ENCODE measurements at places on chromosomes 2 and 18.

DNA sequence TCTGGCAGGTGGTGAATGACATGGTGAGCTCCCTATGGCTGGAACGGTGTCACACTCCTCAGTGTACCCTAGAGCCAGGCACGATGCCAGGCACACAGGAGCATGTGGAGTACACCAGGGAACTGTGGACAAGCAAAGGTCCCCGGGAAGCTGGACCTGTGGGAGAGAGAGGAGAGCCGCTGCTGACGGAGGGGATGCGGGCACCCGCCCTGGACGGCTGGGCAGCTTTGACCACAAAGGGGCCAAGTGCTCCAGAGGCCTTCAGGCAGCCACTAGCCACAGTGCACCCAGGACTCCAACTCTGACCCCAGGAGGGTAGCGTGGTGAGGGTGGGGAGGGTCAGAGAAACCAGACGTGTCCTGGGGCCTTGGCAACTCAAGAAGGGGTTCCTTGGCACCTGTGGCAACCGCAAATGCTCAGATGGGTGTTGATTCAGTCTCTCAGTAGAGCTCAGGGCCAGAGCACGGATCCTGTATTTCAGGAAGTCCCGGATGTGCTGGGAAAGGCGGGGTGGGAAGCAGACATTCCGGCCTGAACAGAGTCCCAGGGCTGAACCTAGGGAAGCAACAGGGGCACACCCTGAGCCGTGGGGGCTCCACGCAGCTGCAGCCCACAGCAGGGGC, 2.3 kb upstream of the MAB21L4 start:
- no peak for DNase-seq

GRCh38 chr2:84395820-84396219, 63.3 kb downstream of the SUCLG1 start:
- DNase-seq, result no peak

- DNase-seq, result no peak
Measured at GRCh38 chr2:49298230-49298629, 143.9 kb upstream of the FSHR start.

GRCh38 chr2:70921839-70922234, 13.9 kb upstream of the ATP6V1B1 start:
- DNase-seq, result no peak

DNA sequence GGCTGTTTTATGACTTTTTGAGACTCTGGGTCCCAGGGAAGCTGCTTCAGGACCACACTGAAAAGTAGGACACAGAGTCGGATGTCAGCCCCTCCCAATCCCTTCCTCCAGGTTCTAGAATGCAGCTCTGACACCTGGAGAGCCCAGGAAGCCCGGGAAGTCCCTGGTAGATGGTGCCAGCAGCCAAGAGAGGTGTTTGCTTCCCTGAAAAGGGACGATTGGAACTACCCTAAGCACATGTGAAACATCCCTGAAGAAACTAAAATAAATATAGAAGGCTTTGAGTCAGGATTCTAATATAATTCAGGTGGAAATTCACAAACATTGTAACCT, 163.2 kb upstream of the CYRIA start:
- DNase-seq, result no peak

GRCh38 chr2:126661702-126662500, 5.9 kb downstream of the GYPC start:
- DNase-seq, result no peak

- no peak for DNase-seq
Measured at GRCh38 chr2:18503376-18504228, 56.9 kb downstream of the RDH14 start.

- DNase-seq, result no peak
Measured at GRCh38 chr2:53018825-53019425, 748.7 kb upstream of the CHAC2 start.

DNA sequence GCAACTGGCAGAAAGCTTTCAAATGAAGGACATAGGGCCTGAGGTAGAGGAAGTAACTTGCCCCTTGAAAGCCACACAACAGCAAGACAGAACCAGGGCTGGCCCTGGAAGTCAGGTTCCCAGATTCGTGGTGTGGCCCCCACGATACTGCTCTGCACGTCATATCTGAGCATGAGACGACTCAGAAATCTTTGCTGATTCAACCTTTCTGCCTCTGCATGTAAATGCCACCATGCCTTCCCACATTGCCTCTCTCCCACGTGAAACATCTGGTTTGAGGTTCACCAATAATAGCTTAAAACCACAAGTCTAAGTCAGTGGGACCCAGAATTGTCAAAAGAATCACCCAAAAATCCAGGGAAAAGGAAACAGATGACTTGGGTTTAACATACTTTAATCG, 214.0 kb upstream of the TRIB2 start:
- peak; percentile 44 for DNase-seq

- DNase-seq, result no peak
Measured at GRCh38 chr2:112301171-112301584, 25.8 kb downstream of the ZC3H6 start.

DNA sequence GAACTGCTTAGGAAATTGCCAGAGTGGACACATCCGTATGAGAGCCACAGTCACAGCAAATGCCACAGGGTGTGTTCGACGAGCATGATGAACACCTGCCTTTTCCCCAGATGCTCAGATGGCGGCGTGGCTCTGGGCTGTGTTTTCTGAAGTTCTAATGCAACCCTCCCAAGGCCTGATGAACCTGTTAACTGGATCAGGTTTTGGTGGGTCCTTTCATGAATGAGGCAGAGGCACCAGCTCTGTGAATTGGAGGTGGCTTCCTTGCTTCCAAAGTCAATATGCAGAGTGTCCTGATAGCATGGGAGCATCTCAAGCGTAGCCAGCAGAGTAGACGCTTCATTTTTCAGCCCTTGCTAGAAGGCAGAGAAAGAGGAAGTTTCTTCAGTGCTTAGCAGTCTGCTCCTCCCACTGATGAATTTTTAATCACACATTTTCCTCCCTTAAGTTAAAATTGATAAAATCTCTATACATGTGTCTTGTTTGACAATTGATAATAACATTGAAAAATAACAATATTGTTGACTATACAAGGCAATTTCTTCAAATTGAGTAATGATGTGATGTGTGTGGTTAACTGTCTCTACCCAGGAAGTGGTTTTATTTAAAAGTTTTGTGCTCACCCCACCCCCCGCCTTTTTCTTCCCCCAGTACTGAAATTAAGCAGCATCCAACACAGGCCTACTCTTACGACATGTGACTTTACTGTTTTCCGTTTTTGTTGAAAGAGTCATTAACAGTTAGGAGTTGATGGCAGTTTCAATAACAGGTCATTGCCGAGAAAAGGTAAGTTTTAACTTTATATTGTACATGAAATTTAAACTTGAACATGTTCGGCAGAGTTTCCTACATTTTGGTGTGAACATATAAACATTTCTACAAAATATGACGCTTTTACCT, at the start of gene ARHGAP15:
ARHGAP15 (plus strand) TSS at position 739 of the 900 bp plus-strand sequence.
- peak; percentile 75 for DNase-seq

DNA sequence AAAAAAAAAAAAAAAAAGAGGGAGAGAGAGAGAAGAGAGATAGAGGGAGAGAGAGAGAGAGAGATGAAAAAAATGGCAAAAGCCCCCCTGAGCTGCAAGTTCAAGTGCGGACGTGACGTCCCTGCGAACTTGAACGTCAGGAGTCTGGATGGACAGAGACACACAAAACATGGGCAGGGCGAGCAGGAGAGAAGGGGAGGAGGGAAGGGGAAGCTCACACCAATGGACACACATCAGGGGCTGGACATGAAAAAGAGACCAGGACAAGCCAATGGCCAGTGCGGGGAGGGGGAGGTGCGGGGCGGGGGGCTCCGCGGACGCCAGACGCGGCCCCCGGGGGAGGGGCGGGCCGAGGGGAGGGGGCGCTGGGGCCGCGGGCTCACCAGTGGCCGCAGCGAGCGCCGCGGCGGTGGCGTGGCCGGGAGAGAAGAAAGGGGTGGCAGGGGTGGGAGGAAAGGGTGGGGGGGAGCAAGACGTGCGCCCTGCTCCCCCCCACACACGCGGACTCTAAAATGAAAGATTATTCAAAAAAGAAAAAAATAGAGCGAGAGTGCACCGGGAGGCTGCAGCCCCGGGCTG, at the start of gene BCL11A:
BCL11A (minus strand) TSS at position 160 of the 579 bp plus-strand sequence. CDS start 384 bp downstream, outside the sequence.
- DNase-seq, result no peak

GRCh38 chr2:232659359-232659758, 26.0 kb downstream of the EFHD1 start:
- DNase-seq, result no peak

DNA sequence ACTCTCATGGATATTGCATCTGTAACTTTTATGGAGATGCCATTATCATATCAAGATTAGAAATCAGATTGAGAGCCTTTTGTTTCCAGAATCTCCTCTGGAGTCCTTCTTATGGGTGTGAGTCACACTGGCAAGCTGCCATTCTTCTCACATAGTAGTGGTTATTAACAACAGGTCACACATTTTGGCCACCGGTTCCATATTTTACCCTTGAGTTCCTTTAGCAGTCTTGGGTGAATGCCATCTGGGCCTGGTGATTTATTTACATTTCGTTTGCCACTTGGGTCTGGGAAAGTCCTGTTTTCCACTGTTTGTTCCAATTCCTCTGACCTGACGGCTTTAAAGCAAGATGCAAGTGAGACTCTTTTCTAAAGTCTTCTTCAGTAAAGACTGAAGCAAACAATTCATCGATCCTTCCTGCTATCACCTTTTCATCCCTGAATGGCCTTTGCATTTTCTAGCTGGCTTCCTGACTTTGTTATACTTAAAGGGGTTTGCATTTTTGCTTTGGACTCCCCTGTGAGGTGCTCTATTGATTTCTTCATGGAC, 80.5 kb upstream of the CAVIN2 start:
- DNase-seq, result no peak

GRCh38 chr2:86171295-86171694, 24.0 kb downstream of the IMMT start:
- no peak for DNase-seq

GRCh38 chr18:28735731-28736130, 558.8 kb upstream of the CDH2 start:
- no peak for DNase-seq

DNA sequence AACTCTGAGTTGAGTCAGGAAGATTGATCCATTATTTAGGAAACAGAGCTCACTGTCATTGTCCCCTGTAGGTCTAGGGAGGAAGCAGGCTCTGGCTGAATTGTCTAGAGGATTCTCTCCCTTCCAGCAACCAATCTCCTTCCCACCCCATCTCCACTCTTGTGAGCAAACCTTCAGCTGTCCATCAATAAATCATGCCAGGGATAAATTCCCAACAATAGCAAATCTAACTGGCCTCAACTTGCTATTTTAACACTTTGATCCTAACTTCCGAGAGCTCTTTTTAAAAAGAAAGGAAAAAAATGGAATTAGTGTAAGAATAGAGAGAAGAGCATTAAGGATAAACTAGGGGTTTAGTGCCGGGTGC, 53.5 kb downstream of the ATP8B1 start:
- DNase-seq, result no peak

DNA sequence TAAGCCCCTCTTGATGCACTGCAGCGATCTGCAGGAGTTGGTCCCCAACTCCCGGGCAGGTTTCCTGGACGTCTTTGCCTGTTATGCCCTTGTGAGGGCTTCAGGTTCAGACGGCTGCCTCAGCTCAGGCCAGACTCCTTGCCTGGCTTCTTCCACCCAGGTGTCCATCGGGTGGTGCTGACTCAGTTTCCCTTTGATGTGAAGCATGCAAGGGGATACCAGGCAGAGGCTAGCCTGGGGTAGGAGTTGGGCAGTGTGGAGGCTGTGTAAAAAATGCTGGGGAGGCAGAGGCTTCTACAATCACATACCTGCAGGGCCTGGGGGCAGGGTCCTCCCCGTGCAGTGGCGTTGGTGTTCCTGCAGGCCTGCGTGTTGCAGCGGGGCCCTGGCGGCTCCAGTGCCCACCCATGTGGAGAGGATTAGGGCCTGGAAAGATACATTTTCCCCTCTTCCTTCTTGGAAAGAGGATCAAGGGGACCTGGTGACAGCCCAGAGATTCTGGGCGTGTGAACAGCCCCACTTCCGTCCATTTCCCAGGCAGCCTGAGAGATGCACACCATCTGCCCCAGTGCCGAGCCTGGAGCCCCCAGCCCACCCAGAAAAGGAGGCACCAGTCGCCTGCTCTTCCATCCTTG, 338.3 kb downstream of the DYSF start:
- DNase-seq, result peak; percentile 12

GRCh38 chr18:32026491-32027086, 8.0 kb downstream of the RNF125 start:
- no peak for DNase-seq

GRCh38 chr2:174693344-174693743, 70.9 kb downstream of the CHRNA1 start:
- DNase-seq, result no peak

GRCh38 chr2:232448304-232448690, 7.7 kb upstream of the ALPI start:
- no peak for DNase-seq

GRCh38 chr2:199875400-199875799, 24.4 kb upstream of the FTCDNL1 start:
- no peak for DNase-seq

- DNase-seq, result peak; percentile 67
Measured at GRCh38 chr18:23498877-23499276, 4.4 kb upstream of the RMC1 start.

- DNase-seq, result no peak
Measured at GRCh38 chr2:67565761-67566160, 168.6 kb downstream of the ETAA1 start.

DNA sequence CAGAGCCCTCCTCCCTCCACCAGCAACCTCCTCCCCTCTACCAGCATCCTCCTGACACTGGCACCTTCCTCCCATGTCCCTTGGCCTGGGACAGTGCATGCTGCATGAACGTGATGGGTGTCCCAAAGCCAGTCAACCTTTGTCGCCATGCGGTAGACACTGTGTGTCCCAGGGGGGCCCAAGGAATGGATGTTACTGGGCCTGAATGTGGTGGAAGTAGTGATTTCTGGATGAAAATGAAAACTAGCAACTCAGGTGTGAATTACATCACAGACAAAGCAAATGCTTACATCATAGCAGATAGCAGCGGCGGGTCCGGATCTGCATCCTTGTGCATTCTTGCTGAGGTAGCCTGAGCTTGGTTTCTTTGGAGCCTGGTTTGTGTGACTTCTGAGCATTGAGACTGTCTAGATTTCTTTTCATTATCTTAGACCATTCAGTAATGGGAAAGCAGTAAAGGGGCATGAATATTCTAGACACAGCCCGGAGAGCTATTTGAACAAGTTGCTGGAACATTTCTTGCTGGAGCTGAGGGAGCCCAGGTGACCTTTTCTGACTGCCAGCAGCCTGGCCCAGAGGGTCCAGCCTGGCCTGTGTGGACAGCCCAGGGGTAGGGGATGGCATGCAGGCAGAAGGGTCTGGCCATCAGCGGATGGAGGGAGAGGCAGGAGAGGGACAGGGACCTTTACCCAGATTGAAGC, 100.4 kb downstream of the FAM210A start:
- DNase-seq, result no peak

GRCh38 chr18:48959921-48960920, 9.5 kb upstream of the SMAD7 start:
- no peak for DNase-seq

- no peak for DNase-seq
Measured at GRCh38 chr18:37666991-37667390, 101.4 kb upstream of the CELF4 start.

DNA sequence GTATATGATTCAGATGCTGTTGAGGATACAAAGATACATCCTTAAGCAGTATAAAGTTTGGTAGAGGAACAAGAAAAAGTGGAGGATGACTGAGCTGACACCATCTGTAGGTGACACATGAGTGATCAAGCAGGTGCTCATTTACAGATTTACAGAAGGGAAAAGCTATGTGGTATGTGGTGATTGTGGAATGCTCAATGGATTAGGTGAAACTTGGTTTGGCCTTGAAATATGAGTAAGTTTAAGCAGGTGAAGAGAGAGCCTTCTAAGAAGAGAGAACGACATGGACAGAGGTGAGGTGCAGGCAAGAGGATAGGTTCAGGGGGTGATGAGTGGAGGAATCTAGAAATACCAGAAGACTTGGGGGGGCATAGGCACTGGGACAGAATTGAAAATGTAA, 5.9 kb downstream of the ASXL3 start:
- DNase-seq, result no peak

GRCh38 chr18:3791238-3791637, 341.3 kb downstream of the TGIF1 start:
- no peak for DNase-seq

All from stimulated activated CD4-positive, alpha-beta T cell treated with anti-CD3 and anti-CD28 coated beads, Interleukin-2, amount 100 ng/mL, for 24 hours (primary cell).